ENCODE measurements at places on chromosomes 16 and 17. TPM values are rescaled to one million over a fixed set of nuclear protein-coding genes. Genes with fewer than 3 reads are reported as not detected.

- DNase-seq = no peak
- H3K36me3 ChIP-seq = no peaks in the 10 kb centered on the region
- no peaks in the 10 kb centered on the region for H3K27me3 ChIP-seq
- H3K4me3 ChIP-seq = no peak overlapping the region
- no peak overlapping the region for H3K27ac ChIP-seq
These were observed 58.3 kb downstream of the CCT6B start for GRCh38 chr17:34902831-34903547.

Gene AXIN2
- 9.9 TPM for total RNA-seq

- H3K4me3 ChIP-seq = no peak overlapping the region
- peaks cover 4% of the 10 kb centered on the region for H3K4me1 ChIP-seq
- no peaks in the 10 kb centered on the region for H3K27me3 ChIP-seq
- no peak for DNase-seq
- no peak overlapping the region for H3K27ac ChIP-seq
- no peaks in the 10 kb centered on the region for H3K36me3 ChIP-seq
These were observed 1.7 kb downstream of the CAPNS2 start for GRCh38 chr16:55568207-55568606.

Gene KRT40
- total RNA-seq = not detected

DNA sequence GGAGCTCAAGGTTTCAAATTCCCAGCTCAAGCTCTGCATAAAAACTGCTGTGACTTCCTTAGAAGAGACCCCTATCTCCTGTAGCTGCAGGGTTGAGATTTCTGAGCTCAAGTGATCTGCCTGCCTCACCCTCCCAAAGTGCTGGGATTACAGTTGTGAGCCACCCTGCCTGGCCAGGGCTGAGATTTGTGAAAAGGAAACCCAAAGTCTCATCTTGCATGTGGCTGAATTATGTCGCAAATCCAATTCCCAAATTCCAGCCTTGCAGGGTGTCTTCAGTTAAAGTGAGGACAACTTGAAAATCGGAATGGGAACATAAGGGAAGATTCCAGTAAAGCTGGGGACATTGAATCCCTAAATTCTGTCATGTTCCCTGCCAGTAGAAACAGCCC lies 14.2 kb upstream of the CETP start:
- H3K27me3 ChIP-seq = no peaks in the 10 kb centered on the region
- no peak overlapping the region for H3K27ac ChIP-seq
- H3K4me1 ChIP-seq = no peaks in the 10 kb centered on the region
- H3K4me3 ChIP-seq = no peak overlapping the region
- no peaks in the 10 kb centered on the region for H3K36me3 ChIP-seq
- no peak for DNase-seq

- H3K27ac ChIP-seq = no peak overlapping the region
- H3K36me3 ChIP-seq = no peaks in the 10 kb centered on the region
- no peak for DNase-seq
- no peak overlapping the region for H3K4me3 ChIP-seq
These were observed 213.6 kb upstream of the CDH5 start for GRCh38 chr16:66152823-66153393.

DNA sequence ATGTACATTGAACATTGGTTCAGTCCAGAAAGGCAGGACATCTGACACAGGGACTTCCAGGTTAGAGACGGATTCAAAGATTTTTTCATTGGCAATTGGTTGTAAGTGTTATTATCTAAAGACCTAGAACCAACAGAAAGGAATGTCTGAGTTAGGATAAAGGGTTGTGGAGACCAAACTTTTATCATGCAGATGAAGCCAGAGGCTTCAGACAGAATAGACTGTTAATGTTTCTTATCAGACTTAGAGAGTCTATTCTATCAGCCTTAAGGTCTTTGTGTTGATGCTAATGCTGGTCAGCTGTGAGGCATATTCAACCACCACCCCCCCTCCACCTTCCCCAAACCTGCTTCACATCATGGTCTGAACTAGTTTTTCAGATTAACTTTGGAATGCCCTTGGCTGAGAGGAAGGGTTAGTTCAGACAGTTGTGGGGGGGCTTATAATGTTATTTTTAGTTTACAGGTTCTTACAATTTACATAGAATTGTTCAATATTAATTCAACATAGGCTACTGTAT lies 2.1 kb upstream of the ITGB3 start:
- H3K4me1 ChIP-seq = peaks cover 6% of the 10 kb centered on the region
- peaks cover 12% of the 10 kb centered on the region for H3K27me3 ChIP-seq
- H3K4me3 ChIP-seq = no peak overlapping the region
- DNase-seq = no peak
- H3K27ac ChIP-seq = no peak overlapping the region
- H3K36me3 ChIP-seq = no peaks in the 10 kb centered on the region

Gene TP53TG3C
- total RNA-seq = not detected

Gene ZPBP2
- total RNA-seq = not detected

Gene NUPR1
- 44.3 TPM for total RNA-seq

DNA sequence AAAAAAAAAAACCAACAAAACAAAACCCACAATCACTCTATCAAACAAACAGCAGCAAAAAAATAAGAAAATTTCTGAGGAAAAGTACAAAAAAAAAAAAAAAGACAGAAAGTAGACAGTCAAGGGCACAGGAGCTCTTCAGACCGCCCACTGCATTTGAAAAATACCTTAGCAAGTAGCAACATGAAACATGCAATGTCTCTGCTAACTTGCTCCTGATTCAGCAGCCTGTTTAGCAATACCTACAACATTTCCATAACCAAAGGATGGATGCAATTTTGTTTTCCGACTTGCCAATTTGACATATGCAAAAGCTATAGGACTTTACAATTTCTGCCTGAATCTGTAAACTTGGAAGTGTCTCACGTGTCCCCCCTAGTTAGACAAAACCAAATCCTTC lies 57.4 kb downstream of the SYNRG start:
- H3K36me3 ChIP-seq = peaks cover 4% of the 10 kb centered on the region
- no peak overlapping the region for H3K4me3 ChIP-seq

GRCh38 chr16:51734220-51734619 lies 583.1 kb upstream of the SALL1 start:
- no peaks in the 10 kb centered on the region for H3K4me1 ChIP-seq
- no peak overlapping the region for H3K27ac ChIP-seq
- H3K4me3 ChIP-seq = no peak overlapping the region
- DNase-seq = no peak

GRCh38 chr16:52568983-52569690 lies 22.2 kb upstream of the TOX3 start:
- no peaks in the 10 kb centered on the region for H3K36me3 ChIP-seq
- no peaks in the 10 kb centered on the region for H3K27me3 ChIP-seq
- H3K4me3 ChIP-seq = no peak overlapping the region
- no peak overlapping the region for H3K27ac ChIP-seq
- DNase-seq = no peak

Gene SYCE1L
- not detected for total RNA-seq

- H3K36me3 ChIP-seq = no peaks in the 10 kb centered on the region
- H3K27ac ChIP-seq = no peak overlapping the region
- no peak overlapping the region for H3K4me3 ChIP-seq
- DNase-seq = no peak
These were observed 22.5 kb upstream of the DYNLL2 start for GRCh38 chr17:58060596-58061191.
